ENCODE measurements at places on chromosomes 2 and 18.

DNA sequence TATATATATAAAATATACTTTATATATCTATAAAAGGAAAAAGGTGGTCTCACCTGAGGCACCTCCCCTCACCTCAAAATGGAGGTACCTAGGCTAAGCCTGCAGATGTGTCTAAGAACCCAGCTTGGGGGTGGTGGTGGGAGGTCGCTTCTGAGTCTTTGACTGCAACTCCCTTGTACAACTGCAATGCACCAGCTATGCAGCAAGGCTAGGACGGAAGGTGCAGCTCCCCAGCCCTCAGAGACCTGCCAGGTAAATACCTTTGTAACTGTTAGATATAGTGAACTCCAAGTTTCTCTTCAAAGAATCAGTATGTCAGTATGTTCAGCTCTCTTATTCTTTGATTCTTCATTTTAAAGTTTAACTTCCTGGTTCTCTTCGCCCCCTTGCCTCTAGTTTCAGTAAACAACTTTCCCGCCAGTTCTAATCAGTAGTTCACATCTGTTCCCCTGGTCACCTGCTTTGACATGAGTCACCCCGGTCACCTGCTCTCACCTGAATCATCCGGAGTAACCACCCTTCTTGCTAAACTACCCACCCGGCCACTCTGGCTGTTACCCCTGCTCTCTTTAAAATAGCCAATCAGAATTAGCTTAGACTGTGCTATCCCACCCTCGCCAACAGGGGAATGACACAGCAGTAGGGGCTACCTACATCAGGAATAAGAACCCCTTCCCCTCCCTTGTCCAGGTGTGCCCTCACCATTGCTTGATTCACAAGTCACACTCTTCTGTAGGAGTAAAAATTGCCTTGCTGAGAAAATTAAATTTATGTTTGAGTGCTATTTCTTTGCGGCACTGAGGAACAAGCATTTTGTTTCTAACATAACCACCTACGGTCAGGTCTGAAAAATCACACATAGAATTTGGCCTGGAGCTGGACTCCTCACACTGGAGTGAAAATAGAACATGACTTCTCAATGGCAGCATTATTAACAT lies 24.7 kb upstream of the IMPA2 start:
- DNase-seq = no peak

- DNase-seq = no peak
These were observed 577.4 kb downstream of the CPS1 start for GRCh38 chr2:211133766-211134165.

DNA sequence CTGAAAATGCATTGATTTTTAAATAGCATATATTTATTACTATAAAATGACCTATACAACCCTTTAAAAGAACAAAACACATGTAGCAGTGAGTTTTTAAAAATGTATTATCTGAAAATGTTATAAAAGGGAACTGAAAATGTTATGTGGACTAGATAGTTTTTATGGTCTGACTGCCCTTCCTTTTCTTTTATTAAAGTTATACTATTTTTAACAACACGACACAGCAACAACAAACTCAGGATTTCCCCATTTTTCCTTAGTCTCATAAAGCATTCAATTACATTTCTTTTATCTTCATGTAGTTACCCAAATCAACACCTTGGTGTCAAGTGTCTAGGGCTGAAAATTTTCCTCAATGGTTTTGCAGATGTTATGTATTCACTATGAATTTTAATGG lies 132.8 kb upstream of the TMEFF2 start:
- DNase-seq = no peak

DNA sequence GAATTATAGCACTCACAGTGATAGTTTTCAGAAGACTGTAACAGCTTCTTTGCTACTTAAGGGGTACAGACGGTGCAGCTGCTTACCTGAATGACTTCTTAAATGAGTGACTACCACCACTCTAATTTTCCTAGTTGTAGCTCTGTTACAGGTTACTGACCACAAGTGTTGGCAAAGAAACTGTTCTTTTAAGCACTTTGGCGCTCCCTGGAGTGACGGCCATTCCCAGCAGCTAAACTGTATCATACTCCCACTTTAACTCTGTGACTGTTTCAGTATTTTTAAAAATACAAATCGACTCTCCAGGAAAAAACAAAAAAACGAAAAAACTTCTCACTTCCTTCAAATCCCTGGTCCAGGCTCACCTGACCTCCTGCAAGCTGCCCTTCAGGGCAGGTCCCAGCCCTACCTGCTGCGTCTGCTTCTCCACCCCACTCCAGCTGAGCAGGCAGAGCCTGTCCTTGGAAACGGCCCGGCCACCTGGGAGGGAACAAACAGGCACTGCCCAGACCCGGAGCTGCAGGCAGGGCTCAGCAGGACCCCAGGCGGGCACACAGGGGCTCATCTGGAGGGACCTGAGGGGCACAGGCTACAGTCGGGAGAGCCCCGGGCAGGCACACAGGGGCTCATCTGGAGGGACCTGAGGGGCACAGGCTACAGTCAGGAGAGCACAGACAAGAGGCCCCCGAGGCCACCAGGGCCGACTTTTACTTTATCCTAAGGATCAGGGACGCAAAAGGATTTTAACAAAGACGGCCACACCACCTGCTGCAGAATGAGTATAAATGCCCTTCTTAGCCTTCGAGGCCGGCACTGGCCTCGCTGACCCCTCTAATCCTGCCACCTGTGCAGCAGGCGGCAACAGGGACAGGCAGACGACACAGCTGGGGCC lies 24.5 kb downstream of the SLC66A2 start:
- DNase-seq = no peak

GRCh38 chr2:13524492-13524891 lies 807.8 kb downstream of the TRIB2 start:
- no peak for DNase-seq

Measured in CD4-positive, alpha-beta T cell treated with Interleukin-21 for 1 hour (primary cell).